Esophagus squamous epithelium (tissue), 5 donors: ENCODE measurements at places on chromosomes 12 and 14.

GRCh38 chr14:77324816-77325745, 4.2 kb downstream of the GSTZ1 start:
- DNase-seq, result no peak

DNA sequence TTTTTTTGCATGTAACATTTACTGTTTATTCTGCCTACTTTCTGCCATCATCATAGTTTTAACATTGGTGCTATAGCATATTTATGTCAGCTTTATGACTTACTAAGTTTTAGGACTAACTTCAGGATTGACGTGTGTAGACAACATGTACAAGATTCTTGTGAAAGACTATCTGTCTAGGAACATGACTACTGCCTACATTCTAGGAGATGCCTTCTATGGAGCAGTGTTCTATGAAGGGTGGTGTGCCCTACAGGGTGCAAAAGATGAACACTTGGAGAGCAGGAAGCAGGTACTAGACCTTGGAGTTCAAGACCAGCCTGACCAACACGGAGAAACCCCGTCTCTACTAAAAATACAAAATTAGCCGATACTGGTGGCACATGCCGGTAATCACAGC, 118.6 kb downstream of the FGD4 start:
- no peak for DNase-seq

GRCh38 chr12:108620236-108620879, 13.3 kb downstream of the SELPLG start:
- DNase-seq, result no peak

DNA sequence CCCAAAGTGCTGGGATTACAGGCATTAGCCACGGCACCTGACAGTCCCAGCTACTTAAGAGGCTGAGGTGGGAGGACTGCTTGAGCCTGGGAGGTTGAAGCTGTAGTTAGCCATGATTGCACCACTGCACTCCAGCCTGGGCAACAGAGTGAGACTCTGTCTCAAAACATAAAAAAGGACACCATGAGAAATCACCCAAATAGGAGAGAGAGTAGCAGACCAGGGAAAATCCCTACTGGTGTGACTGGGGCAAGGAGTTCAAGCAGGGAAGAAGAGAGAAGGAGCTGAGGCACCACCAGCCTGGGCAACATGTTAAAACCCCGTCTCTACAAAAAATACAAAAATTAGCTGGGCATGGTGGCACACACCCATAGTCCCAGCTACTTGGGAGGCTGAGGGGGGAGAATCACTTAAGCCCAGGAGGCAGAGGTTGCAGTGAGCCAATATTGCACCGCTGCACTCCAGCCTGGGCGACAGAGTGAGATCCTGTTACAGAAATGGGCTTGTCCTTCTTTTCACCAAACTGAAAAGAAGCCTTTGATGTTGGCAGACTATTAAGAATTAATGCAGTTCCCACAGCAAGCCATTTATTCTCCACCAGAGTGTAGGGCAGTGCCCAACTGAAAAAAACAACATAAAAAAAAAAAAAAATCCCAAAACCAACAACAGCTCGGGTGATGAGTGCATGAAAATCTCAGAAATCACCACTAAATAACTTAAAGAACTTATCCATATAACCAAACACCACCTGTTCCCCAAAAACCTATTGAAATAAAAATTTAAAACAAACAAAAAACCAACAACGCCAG, 4.5 kb upstream of the SRSF9 start:
- DNase-seq, result no peak

DNA sequence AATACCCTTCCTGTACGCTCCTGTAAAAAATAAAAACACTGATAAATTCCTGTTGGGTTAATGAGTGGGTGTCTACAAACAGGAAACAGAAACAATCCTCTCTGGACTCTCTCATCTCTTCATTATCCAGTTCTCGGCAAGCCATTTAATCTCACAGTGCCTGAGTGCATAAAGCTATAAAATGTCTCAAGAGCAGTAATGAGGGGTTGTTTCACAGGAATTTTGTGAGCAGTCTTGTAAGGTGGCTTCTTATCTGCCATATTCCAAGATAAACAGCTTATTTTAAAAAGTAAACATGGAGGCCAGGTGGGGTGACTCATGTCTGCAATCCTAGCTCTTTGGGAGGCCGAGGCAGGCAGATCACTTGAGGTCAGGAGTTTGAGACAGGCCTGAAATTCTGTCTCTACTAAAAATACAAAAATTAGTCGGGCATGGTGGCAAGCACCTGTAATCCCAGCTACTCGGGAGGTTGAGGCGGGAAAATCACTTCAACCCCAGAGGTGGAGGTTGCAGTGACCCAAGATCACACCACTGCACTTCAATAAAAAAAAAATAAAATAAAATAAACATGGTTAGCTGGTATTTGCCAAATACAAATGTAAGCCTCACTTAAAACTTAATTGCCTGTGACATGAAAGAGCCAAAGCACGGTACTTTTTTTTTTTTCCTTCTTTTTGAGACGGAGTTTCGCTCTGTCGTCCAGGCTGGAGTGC, 54.0 kb downstream of the CLIP1 start:
- DNase-seq, result no peak

DNA sequence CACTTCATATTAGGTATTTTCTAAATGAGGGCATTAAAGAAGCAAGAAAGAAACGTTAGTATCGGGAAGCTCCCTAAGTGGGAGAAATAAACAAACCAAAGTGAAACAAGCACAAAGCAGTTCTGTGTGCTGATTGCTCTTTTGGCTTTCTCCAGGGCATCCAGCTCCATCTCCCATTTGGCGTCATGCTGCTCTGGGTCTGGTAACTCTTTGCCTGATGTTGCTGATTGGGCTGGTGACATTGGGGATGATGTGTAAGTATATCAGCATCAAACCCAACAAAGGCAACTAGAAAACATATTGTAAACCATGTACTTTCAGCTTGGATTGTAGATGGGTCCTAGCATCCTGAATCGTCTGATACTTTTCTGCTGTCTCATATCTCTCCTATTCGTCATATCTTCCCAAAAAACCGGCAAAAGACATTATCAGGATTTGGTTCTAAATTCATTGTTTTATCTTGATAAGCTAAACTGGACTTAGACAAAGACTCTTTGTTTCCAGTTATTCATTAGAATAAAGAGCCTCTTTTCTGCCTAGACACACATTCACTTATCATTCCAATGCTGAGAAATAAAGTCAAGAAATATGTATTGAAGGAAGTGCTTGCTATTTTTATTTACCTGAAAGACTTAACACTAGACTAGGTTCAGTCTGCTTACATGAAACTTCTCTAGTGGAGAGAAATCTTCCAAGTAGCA, 2.4 kb downstream of the CLEC12B start:
- DNase-seq, result no peak

DNA sequence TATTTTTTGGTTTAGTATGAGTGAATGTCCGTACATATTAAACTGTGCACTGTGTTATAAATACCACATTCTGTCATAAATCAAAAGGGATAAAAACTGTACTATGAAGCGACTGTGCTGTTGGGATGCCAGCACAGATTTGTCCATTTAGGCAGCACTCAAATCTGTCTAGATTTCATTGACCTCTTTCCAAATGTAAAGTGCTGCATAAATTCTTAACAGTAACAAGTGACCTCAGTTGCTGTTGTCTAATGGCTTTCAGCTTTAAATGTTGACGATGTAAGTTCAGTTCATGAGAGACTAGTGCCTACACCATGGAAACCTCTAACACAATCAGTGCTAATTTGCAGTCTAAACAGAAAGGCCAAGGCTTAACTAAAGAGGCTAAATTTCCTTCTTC, 531.4 kb upstream of the LMO3 start:
- no peak for DNase-seq

DNA sequence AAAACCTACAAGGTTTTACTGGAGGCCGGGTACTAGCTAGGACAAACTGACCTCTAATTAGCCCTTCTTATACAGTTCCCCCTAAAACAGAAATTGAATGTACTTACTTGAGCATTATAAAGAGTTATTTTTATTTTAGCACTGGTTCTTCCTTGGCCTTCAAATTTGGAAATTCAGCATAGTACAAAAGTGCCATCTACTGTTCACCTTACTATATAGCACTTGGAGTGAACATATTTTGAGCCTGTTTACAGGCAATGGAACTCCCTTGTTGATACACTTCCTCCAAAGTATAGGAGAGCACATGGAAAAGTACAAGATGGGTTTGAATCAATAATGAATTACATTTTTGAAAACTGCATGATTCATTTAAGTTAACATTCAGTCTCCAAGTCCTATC, 3.9 kb upstream of the POC1B start:
- no peak for DNase-seq

DNA sequence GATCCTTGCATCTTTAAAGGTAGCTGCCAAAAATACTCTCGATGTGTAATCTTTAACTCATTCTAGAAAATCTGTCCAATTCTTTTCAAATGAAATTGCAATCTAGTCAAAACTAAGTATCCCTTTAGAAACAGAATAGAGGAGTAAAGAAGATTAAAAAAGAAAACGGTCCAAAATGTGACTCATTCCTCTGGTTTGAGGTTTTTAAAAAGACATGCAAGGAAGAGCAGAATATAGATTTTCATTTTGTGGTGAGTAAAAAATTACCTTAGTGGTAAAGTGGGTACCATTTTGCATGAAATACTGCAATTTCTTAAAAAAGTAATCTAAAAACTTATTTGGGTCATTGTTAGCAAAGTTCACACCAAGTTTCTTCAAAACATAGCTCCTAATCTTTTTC, 108.4 kb downstream of the BRMS1L start:
- no peak for DNase-seq

DNA sequence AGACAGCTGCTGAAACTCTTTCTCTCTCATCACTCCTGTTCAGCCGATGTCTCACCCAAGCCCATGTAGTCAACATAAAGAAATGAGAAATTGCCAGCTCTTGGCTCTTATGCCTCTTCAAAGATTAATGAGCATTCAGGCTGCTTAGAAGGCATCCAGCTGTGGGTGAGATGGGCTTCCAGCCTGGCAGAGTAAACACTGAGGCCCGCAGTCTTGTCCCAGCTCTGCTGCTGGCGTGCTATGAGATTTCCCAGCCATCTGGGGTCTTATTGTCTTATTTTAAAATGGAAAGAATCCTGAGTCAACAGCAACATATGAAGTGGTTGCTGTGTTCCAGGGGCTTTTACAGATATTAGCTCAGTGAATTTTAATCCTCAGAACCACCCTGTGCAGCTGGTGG, 12.6 kb downstream of the RXYLT1 start:
- no peak for DNase-seq

- DNase-seq, result no peak
These were observed 158.4 kb downstream of the C12orf50 start for GRCh38 chr12:87870493-87871460.

DNA sequence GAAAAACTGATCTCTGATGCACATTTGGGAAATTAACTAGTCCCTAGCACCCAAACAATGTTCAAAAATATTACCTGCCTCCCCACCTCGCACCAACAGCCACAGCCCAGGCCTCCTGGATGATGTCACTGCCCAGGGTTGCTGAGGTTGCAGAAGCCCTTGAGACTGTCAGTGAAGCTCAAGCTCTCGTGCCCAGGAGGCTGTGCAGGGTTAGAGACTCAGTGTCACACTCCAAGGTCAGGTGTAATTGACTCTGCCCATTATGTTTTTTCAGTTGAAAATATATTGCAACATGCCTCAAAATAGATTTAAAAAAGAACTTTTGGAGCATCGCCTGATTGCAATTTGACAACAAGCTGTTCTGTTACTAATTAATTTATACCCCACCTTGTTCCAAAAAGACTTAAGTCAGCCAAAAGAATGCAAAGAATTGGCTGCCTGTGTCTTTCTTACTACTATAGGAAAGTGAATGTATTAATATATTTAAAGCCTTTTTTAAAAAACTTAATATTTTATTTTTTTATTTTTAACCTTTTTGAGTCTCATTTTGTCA, 72.3 kb downstream of the CMAS start:
- no peak for DNase-seq

- no peak for DNase-seq
These were observed 205.7 kb downstream of the DIO2 start for GRCh38 chr14:80005561-80005960.

DNA sequence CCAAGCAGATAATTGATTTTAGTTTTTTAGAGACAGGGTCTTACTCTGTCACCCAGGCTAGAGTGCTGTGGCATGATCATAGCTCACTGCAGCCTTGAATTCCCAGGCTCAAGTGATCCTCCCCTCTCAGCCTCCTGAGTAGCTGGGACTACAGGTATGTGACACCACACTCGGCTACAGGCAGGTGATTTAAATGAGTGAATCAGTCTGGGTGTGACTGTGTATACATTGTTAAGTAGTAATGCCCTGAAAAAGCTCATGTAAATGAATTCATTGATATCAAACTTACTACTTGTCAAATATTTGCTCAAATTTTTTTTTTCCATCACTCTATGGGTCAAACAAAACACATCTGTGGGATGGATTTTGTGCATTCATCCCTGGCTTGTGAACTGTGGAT, 6.3 kb upstream of the USP44 start:
- DNase-seq, result no peak

DNA sequence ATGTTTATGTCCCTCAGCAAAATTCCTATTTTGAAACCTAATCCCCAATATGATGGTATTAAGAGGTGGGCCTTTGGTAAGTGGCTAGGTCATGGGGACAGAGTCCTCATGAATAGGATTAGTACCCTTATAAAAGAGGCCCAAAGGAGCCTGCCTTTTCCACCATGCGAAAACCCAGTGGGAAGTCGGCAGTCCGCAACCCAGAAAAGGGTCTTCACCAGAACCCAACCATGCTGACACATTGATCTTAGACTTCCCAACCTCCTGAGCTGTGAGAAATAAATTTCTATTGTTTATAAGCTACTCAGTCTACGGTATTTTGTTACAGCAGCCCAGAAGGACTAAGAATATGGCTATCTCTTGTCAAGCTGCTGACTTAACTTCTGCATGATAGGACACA, 66.5 kb downstream of the COCH start:
- DNase-seq, result no peak

DNA sequence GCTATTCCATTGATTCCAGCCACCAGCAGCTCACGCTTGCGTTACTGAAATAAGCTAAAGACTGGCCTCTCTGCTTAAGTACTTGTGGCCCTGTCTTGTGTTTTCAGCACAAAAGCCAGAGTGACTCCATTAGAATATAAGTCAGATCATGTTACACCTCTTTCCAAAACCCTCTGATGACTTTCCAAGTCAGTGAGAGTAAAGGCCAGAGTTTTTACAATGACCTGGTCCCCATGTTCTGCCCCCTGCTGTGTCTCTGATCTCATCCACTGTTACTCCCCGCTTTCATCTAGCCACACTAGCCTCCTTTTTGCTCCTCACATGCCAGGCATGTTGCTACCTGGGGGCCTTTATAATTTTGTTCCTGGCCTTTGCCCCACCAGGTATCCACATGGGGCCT, 6.9 kb upstream of the CKAP4 start:
- no peak for DNase-seq

DNA sequence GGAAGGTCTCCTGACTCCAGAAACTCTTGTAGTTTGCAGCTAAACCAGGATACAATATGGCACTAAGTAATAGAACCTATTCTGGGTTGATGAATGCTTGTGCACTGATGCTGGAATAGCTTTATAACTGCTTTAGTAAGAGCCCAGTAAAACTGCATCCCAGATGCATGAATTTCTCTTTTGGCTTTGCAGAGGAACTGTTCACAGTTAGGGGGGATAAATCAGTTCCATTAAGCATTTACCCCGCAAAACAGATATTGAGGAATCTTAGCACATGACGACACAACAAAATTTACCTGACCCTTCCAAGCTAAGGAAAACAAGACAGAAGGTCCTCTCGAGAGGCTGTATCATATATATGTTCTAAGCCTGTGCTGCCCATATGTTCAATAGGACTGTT, 457.4 kb downstream of the FOXG1 start:
- no peak for DNase-seq
